ENCODE measurements at places on chromosomes 4 and X. TPM values are rescaled to one million over a fixed set of nuclear protein-coding genes. Genes with fewer than 3 reads are reported as not detected.

SERPINA7 gene
- not detected for total RNA-seq

MYOZ2 gene
- total RNA-seq: 0.29 TPM

CLNK gene
- total RNA-seq: not detected

TEX13C gene
- not detected for total RNA-seq

GBA3 gene
- total RNA-seq: not detected

AFP gene
- total RNA-seq: 0.57 TPM

SASH3 gene
- total RNA-seq: not detected

FGF2 gene
- 87.2 TPM for total RNA-seq

AFM gene
- total RNA-seq: not detected

CCDC158 gene
- total RNA-seq: not detected

HERC5 gene
- 2.0 TPM for total RNA-seq

ARHGAP36 gene
- total RNA-seq: not detected

LANCL3 gene
- not detected for total RNA-seq

EGFL6 gene
- 7.7 TPM for total RNA-seq

ANXA3 gene
- total RNA-seq: 33.1 TPM

C4orf51 gene
- total RNA-seq: not detected

PHEX gene
- total RNA-seq: 0.44 TPM

STAP1 gene
- total RNA-seq: not detected

PAGE3 gene
- total RNA-seq: not detected

LIAS gene
- total RNA-seq: 5.9 TPM

FRMD7 gene
- total RNA-seq: not detected

CCNA2 gene
- 2.0 TPM for total RNA-seq

UFSP2 gene
- 34.6 TPM for total RNA-seq

GPAT3 gene
- total RNA-seq: 2.0 TPM

HDX gene
- 0.66 TPM for total RNA-seq

KIAA1210 gene
- total RNA-seq: not detected

SSX3 gene
- not detected for total RNA-seq

UCP1 gene
- total RNA-seq: not detected

MCF2 gene
- not detected for total RNA-seq

IL15 gene
- total RNA-seq: 7.0 TPM

ARSJ gene
- 23.9 TPM for total RNA-seq

Measured in placental pericyte (primary cell).